ENCODE measurements at places on chromosomes 13 and 19.

DNA sequence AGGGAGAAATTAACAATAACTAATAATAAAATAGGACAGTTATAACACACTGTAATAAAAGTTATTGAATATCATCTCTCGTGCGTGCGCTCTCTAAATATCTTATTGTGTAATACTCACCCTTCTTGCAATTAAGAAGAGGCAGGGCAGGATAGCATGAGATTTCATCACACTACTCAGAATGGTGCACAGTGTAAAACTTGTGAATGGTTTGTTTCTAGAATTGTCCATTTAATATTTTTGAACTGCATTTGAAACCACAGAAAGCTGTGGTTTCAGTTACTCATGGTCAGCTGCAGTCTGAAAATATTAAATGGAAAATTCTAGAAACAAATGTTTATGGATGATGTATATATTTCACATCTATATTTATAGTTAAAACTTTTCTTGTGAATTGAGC is 161.1 kb downstream of the DCT start:
- DNase-seq = no peak

- no peak for DNase-seq
Measured at GRCh38 chr13:38520041-38520440, 166.8 kb upstream of the FREM2 start.

GRCh38 chr13:73259061-73260017 is 200.5 kb downstream of the KLF5 start:
- DNase-seq = peak; percentile 19

DNA sequence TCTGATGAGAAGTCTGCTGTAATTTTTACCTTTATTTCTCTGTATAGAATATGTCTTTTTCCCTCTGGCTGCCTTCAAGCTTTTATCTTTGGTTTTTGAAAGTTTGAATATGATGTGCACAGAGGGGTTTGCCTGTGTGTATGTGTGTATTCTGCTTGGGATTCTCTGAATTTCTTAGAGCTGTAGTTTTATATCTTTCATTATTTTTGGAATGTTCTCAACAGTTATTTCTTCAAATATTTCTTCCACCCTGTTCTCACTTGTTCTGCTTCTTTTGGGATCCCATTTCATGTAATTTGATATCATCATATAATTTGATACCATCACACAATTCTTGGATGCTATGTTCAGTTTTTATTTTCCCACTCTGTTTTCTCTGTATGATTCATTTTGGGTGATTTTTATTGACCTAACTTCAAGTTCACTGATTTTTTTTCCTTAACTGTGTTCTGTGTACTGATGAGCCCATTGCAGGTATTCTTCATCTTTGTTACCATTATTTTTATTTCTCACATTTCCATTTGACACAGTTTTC is 7.5 kb downstream of the COG3 start:
- DNase-seq = no peak

- no peak for DNase-seq
Measured at GRCh38 chr13:21362741-21363140, 96.4 kb downstream of the ZDHHC20 start.

GRCh38 chr13:22665506-22665905 is 515.3 kb upstream of the SGCG start:
- no peak for DNase-seq

GRCh38 chr13:26896986-26897668 is 136.5 kb upstream of the GPR12 start:
- DNase-seq = no peak

DNA sequence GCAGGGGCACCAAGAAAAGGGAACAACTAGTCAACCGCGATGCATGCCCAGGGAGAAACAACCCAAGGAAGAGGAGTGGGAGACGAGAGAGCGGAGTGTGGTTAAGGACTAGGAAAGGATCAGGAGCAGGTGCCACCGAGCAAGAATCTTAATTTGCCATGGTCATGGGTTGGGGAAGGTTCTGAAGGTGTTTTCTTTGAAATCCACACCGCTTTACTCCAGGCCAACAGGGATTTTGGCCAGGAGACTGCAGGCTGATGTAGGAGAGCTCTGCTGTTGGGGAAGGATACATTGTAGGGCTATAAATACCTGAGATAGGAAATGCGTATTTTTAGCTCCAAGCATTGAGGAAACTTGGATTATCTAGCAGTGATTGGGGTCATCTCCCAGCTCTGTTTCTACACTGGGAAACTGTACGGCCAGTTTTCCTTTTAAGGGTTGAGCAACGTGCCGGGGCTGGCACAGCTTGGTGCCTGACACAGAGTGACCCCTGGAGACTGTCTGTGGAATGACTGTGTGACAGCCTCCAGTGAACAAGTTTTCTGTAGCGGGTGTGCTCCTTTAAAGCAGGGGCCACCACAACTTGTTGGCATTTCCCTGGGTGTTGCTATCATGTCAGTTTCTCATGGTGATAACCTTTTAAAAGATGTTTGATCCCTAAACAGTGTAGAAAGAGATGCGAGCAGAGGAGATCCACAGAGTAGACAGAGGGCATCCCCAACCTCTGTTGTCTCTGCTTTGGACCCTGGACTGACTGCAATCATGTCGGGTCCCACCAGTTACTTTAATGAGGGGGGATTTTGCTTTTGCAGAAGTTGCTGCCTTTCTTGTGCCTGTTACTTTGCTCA is 34.3 kb downstream of the ZNF536 start:
- peak; percentile 75 for DNase-seq

DNA sequence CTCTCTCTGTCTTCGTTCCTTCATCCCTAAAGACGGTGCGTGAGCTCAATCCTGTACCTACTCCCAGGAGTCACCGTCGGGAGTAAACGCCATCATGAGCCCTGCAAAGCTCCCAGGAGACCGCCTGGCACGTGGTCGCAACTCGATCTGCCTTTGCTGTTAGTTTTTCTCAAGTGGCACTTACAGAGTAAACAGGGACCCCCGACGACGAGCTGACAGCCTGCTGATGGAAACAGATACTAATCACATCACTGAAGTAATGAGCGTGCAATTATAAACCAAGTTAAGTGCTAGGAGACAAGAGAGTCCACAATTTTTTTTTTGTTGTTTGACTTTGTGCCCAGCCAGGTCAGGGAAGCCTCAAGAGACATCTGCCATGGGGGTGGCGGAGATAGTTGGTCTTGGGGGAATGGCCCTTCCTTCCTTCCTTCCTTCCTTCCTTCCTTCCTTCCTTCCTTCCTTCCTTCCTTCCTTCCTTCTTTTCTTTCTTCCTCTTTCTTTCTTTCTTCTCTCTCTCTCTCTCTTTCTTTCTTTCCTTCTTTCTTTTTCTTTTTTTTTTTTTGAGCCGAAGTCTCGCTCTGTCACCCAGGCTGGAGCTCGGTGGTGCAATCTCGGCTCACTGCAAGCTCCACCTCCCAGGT is 23.6 kb downstream of the CACNG6 start:
- peak; percentile 16 for DNase-seq

DNA sequence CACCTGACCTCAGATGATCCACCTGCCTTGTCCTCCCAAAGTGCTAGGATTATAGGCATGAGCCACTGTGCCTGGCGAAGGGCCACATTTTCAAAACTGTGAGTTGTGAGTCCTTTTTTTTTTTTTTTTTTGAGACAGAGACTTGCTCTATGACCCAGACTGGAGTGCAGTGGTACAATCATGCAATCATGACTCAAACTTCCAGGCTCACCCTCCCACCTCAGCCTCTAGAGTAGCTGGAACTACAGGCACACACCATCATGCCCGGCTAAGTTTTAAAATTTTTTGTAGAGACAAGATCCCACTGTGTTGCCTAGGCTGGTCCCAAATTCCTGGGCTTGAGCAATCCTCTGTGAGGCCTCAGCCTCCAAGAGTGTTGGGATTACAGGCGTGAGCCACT is 3.8 kb upstream of the MYPOP start:
- no peak for DNase-seq

DNA sequence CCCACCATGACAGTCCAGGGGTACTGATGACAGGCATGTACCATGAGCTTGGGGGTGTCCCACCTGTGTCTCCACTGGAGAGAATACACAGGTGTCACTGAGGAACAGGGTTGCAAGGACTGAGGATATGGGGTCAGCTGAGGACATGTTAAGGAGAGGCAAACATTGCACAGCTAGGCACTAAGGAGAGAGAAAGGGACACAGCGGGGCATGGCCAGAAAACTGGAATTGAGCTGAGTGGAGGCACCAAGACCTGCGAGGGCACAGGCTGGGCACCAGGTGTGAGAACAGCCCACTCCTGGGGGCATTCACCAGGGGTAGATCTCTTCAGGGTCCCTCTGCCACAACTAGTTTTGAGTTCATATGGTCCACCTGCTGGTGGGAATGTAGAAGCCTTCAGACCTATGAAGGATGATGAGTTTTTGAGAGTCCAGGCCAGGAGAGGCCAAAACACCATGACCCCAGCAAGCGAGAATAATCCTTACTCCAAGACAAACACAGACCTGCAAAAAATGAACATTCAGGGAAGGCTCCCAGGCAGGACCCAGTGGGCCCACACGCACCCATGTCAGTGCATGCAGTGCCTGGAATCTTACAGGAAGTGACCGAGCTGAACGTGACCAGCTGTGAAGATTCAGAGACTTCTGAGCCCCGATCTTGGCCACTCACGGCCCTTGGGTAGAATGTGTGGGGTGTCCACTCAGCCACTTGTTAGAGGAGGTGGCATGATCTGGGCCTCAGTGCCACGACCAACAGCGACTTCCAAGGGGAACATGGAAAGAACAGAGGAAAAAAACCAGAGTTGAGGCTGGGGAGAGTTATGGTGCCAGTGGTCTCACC is 1.4 kb upstream of the ZNF584 start:
- peak; percentile 24 for DNase-seq

All from eye (tissue), 1 donor.